C1 segment of cervical spinal cord (tissue), 14 donors: ENCODE measurements at places on chromosomes 4 and X.

GRCh38 chr4:75289914-75290582 lies 224.2 kb downstream of the RCHY1 start:
- no peak for DNase-seq

- DNase-seq: no peak
These were observed 291.3 kb downstream of the PCDH10 start for GRCh38 chr4:133440404-133440803.

DNA sequence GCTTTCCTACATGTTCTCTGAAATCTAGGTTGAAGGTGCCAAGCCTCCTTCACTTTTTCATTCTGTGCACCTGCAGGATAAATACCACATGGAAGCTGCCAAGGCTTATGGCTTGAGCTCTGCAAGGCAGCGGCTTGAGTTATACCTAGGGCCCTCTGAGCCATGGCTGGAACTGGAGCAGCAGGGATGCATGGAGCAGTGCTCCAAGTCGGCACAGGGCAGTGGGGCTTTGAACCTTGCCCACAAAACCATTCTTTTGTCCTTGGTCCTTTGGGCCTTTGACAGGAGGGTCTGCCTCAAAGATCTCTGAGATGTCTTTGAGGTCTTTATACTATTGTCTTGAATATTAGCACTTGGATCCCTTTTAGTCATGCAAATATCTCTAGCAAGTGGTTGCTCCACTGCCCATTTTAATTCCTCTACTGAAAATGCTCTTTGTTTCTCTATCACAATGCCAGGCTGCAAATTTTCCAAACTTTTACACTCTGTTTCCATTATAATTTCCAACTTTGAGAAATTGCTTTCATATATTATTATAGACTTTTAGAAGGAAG lies 536.2 kb upstream of the KLHL4 start:
- no peak for DNase-seq

DNA sequence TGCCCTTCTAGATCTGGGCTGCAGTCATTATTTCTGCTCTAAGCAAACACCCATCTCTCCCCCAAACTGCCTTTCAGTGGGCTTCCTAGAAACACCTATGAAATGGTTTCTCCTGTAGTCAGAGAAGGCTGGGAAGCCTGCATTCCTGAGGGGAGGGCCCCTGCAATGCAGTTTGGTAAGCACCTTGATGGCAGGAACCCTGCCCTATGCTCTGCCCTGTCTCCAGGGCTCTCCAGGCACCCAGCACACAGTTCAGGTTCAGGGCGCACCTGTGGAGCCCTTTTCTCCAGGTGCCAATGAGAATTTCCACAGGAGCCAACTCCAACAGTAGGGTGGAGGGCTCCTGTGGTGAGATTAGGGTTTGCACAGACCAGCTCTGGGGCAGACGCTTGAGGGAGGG lies 69.1 kb upstream of the FBXW7 start:
- no peak for DNase-seq

DNA sequence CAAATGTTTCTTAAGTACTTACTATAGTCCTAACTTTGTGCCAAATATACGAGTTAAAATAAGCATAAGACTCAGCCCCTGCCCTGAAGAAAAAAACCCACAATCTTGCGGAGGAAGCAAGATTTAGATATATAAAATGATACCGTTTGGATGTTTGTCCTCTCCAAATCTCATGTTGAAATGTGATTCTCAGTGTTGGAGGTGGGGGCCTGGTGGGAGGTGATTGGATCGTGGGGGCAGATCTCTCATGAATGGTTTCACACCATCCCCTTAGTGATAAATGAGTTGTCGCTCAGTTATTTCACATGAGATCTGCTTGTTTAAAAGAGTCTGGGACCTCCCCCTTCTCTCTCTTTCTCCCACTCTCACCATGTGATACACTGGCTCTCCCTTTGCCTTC lies 28.7 kb downstream of the EFHC2 start:
- DNase-seq: no peak

GRCh38 chrX:50158593-50158992 lies 42.2 kb downstream of the AKAP4 start:
- no peak for DNase-seq

DNA sequence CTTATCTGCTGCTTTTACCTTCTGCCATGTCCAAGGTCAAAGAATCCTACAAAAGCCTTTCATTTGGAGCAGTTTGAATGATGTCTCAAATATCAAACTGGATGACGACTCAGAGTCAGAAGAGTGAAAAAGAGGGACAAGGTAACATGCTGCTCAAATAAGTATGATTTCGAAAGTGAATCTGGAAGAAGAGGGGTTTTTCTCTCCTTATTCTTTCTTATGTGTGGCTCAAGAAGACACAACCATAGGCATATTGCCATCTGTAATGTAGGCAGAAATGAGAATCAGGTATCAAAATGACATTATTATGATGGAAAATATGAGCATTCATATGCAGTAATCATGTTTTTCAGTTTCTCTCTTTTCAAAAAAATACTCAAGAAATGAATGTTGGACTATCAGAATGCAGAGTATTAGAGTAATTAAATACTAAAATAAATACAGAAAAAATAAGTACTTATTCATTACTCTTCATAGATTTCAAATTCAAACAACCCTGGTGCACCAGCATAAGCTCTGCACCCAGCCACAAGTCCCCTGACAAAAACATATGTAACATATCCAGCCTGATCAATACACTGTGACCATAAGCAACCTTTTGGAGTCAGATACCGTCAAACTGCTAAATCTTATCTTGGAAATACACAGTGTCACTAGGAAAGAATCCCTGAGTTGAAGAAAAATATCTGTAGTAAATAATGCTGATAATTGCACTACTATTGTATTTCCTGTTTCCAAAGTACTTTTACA lies 468.6 kb downstream of the INPP4B start:
- DNase-seq: no peak

- DNase-seq: no peak
These were observed 8.2 kb downstream of the KLHL4 start for GRCh38 chrX:87525771-87526229.

GRCh38 chr4:183729069-183729406 lies 69.9 kb downstream of the TRAPPC11 start:
- DNase-seq: no peak

DNA sequence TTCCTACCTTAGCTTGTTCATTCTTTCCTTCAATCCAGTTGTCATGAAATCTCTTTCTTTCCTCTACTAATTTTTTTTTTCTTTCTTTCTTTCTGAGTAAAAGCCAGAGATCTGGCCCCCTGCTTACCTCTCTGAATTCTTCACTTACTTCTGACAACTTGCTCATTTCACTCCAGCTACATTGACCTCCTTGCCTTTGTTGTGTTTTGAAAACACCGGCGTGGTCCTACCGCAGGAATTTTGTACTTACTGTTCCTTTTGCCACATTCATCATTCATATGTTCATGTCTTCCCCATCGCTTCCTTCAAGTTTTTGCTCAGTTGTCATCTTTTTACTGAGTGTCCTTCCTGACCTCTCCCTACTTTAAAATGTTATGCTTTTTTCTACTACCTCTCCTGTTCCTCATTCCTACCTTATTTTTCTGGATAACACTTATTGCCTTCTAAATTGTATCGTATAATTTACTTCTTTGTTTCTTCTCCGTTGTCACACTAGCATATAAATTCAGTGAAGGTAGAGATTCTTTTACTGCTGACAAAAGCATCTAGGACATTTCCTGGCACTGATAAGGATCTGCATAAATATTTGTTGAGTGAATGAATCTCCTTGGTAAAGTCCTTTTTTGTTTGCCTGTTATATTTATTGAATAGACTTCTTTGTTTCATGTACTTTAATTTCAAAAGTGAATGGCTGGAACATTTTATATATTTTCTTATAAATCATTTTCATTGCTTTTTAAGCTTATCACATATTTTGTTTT lies 74.4 kb downstream of the NFKB1 start:
- DNase-seq: no peak

GRCh38 chr4:184756399-184756798 lies 22.5 kb upstream of the CENPU start:
- no peak for DNase-seq
